ENCODE measurements at places on chromosomes 13 and 19. TPM values are rescaled to one million over a fixed set of nuclear protein-coding genes. Genes with fewer than 3 reads are reported as not detected.

Gene FXYD7
- total RNA-seq: not detected

Gene ZNF444
- 2.5 TPM for total RNA-seq

Gene ZNF208
- not detected for total RNA-seq

Gene VASP
- total RNA-seq: 61.1 TPM

Gene OR7A5
- total RNA-seq: not detected

Gene PRR19
- 0.36 TPM for total RNA-seq

Gene PINLYP
- total RNA-seq: 0.54 TPM

Gene SH2D3A
- not detected for total RNA-seq

Gene CGB2
- total RNA-seq: not detected

Gene ZNF224
- total RNA-seq: 26.3 TPM

Gene PLK5
- not detected for total RNA-seq

Gene CILP2
- 0.18 TPM for total RNA-seq

GRCh38 chr19:22052644-22053013, 345 bp downstream of the ZNF257 start:
- no peak for DNase-seq

GRCh38 chr13:73000027-73000674, 58.7 kb upstream of the KLF5 start:
- DNase-seq: peak; percentile 19

DNA sequence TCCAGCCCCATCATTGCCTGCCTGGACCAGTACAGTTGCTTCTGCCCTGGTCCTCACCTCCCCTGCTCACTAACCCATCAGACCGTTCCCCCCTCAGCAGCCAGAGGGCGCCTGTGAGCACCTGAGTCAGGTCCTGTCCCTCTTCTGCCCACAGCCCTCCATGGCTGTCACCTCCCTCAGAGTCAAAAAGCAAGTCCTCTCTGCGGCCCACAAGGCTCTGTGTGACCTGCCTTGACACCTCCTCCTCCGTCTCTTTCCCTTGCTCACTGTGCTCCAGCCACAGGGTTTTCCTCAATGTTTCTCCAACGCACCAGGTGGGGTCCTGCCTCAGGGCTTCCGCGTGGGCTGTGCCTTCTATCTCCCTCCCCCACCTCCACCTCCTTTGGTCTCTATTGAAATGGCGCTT, 29.4 kb upstream of the PTPRS start:
- no peak for DNase-seq

- DNase-seq: no peak
Measured at GRCh38 chr13:55783841-55784240, 1356.9 kb upstream of the PRR20A start.

DNA sequence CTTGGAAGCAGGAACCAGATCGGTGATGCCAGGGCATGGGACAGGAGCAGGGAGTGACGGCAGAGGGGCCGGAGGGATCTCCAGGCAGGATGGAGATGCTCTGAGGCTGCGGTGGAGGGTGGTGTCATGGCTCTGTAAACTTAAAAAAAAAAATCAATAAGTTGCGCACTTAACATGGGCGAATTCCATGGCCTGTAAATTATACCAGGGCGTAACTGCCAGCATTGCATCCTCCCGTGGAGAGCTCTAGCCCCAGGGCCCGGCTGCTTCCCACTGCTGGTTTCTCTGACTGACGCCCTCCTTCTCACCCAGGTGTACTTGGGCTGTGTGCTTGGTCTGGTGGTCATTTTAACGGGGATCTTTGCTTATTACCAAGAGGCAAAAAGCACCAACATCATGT, 8.7 kb downstream of the ATP12A start:
- DNase-seq: no peak

- DNase-seq: no peak
Measured at GRCh38 chr19:54521860-54522513, 19.4 kb downstream of the LAIR2 start.

- no peak for DNase-seq
Measured at GRCh38 chr19:30861919-30862318, 487.3 kb downstream of the TSHZ3 start.

- no peak for DNase-seq
Measured at GRCh38 chr19:5434351-5434917, 20.8 kb upstream of the ZNRF4 start.

DNA sequence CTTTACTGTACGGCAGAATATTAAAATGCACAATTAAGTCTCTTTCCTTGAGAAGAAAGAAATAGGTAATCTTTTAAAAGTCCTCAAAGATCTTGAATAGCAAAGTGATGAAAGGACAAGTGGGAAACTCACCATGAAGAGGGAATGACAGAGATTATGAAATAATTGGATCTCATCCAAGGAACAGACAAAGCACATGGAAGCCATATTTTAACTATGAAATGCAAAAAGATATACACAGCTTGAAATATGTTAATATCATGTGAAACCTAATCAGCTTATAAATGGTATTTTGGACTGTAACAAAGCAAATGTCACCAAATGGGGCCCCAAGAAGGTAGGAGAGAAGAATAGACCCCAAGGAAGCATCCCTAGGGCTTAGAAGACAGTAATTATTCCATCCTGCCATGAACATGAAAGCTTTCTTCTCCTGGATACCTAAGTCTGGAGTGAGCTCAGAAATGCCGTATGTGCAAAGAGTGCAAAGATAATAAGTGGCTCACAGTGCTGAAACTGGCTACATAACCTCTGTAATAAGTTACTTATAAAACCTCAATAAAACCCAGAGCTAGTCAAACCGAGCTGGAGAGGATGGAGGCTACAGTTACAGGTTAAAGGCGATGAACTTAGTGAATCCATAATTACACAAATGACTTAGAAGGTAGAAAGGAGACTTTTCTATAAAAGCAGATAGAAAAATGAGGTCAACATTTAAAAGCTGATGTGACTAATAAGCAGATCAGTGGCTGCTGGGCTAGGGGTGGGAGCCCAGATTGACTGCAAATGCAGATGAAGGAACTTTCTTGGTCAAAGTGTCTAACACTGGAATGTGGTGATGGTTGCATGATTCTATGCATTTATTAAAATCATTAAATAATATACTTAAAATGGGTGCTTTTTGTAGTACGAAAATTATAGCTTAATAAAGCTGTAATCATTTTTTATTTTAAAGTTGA, 34.4 kb downstream of the DCLK1 start:
- no peak for DNase-seq

DNA sequence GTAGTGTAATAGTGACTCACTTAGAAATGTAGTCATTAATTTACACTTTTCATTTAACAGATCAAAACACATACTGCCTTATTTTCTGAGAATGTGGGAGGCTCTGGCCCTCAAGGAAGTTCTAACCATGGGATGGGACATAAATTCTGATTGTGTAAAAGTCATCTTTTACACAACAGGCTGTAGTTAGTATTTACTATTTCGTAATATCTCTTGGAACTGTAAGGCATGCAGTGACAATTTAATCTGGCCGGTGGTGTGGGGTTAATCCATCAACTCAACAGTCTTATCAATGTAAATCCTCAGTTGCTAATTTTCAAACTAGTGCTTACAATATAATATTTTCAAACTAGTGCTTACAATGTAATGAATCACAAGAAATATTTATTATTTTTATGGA, 1599.2 kb downstream of the EFNB2 start:
- DNase-seq: no peak

GRCh38 chr13:32837307-32837972, 178.8 kb upstream of the KL start:
- no peak for DNase-seq

DNA sequence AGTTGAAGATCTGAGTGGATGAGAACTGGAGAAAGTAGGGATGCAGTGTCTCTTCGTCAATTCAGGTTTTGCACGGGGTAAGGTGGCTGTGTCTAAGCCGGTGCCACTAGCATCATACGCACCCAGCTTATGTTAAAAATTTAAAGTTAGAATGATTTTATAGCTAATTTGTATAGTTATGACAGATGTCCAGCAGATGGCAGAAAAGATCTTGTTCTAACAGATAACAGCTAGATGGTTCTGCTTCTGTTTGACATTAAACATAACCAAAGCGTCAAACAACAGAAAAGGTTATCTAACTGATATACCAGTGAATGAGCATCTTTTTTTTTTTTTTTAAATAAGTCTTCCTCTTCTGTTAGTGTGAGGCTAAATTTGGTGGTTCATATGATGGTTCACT, 18.8 kb upstream of the EDDM13 start:
- peak; percentile 71 for DNase-seq

DNA sequence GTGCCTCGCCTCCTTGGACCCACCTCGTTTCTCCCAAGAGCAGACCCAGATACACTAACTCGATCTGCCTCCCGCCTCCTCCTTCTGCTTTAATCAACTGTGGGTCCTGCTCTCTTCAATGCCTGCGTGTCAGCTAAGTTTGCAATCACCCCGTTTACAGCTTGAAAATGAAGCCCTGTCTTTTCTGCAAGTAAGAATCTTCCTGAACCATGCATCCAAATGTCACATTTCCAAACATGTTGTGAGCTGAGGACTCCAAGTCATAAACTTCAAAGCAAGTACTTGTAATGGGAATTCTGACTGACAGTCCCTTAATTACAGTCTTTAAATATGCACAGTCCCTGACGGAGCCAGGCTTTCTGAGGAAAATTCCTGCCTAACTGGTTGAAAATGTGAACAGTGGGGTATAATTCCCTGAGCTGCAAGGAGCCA, 154.9 kb upstream of the UQCRFS1 start:
- DNase-seq: no peak

- no peak for DNase-seq
Measured at GRCh38 chr13:41766439-41766838, 194.5 kb downstream of the VWA8 start.

GRCh38 chr13:114330086-114330485, 15.8 kb downstream of the CHAMP1 start:
- no peak for DNase-seq

GRCh38 chr19:48405850-48406249, 12.4 kb downstream of the GRIN2D start:
- DNase-seq: peak; percentile 18

- peak; percentile 80 for DNase-seq
Measured at GRCh38 chr19:679418-680286, 3.5 kb downstream of the FSTL3 start.

DNA sequence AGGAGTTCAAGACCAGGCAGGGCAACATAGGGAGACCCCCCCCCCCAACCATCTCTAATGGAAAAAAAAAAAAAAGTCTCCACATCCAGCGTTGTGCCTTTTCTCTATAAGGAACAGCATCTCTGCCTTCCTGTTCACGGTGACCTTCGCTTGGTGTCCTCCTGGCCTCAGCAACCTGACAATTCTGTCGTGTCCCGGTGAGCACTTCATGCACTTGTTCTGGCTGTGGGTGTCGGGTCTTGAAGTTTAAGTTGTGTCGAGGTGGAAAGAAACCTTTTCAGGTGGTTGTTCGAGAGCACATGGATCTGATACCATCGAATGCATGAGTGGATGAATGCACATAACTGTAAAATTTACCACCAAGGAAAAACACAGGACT, 594 bp downstream of the ZNF559 start:
- no peak for DNase-seq

DNA sequence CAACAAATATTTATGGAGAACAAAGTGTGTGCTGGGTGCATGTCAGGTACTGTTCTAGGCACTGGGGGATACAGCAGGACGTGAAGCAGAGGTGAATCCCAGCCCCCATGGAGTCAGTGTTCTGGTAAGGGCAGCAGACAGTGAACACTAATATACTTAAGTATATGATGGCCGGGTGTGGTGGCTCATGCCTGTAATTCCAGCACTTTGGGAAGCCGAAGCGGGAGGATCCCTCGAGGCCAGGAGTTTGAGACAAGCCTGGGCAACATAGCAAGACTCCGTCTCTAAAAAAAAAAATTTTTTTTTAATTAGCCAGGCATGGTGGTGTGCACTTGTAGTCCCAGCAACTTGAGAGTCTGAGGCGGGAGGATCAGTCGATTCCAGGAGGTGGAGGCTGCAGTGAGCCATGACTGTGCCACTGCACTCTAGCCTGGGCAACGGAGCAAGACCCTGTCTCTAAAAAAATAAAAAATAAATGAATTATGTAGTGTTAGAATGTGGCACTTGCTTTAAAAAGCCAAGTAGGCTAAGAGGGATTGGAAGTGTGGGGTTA, 22.6 kb downstream of the CHST8 start:
- DNase-seq: no peak

- DNase-seq: peak; percentile 58
Measured at GRCh38 chr13:43516401-43516833, 270.4 kb downstream of the ENOX1 start.

GRCh38 chr13:50077431-50077830, 62.2 kb downstream of the KCNRG start:
- DNase-seq: no peak

DNA sequence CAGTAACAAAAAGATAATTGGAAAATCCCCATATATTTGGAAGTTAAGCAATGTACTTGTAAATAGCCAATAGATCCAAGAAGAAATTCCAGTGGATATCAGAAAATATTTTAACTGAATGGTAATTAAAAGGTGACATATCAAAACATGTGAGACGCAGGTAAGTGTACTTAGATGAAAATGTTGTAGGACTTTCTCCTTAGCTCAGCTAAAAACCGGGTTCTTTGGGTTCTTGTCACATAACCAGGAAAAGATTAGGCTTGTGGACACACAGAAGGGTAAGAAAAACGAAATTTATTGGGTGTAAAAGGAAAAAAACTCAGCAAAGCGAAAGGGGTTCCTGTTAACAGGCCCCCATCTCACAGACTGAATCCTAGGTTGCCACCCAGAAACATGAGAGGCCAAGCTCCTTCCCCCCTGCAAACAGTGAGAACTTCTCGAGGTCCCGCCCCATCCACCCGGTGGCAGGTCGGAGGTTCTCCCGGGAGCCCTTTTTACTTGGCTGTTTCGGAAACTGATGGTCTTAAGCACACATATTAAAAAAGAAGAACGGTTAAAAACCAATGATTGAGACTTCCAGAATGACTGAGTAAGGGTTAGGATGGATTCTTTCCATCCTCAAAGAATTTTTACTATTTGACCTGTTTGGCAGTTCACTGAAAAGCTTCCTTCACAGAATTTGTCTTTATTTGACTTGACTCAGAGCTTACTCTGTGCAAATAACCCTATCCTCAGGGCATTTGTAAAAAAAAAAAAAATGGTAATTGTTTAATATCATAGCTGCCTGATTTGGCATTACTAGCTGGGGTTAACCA, 3.1 kb upstream of the CCDC70 start:
- DNase-seq: no peak

DNA sequence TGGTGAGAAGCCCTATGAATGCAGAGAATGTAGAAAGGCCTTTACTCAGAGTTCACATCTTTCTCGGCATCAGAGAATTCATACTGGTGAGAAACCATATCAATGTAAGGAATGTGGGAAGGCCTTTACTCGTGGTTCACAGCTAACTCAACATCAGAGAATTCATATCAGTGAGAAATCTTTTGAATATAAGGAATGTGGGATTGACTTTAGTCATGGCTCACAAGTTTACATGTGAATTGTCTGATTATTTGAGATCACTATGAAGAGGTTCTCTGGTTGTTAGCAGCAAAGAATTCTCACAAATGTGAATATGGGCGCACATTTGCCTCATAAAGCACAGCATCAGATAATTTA, 43.7 kb downstream of the ZNF585A start:
- no peak for DNase-seq

DNA sequence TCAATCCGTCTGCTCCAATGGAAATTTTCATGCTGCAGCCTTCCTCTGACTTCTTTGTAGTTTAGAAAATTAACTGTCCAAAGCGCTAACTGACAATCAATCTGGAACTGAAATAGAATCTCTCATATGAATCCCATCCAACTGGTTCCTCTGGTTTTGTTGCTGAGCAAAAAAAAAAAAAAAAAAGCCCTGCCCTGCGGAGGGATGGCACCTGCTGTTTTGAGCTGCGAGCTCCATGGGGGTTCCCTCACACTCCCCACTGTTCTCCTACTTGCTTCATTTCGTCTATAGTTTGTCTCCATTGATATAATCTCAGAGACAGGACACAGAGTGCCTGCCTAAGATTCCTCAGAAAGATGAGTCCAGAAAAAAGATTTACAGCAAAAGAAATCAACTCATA, 33.4 kb downstream of the FAAP24 start:
- DNase-seq: no peak
